RPMI7951 (cell line): ENCODE measurements at places on chromosomes 2 and 18.

DNA sequence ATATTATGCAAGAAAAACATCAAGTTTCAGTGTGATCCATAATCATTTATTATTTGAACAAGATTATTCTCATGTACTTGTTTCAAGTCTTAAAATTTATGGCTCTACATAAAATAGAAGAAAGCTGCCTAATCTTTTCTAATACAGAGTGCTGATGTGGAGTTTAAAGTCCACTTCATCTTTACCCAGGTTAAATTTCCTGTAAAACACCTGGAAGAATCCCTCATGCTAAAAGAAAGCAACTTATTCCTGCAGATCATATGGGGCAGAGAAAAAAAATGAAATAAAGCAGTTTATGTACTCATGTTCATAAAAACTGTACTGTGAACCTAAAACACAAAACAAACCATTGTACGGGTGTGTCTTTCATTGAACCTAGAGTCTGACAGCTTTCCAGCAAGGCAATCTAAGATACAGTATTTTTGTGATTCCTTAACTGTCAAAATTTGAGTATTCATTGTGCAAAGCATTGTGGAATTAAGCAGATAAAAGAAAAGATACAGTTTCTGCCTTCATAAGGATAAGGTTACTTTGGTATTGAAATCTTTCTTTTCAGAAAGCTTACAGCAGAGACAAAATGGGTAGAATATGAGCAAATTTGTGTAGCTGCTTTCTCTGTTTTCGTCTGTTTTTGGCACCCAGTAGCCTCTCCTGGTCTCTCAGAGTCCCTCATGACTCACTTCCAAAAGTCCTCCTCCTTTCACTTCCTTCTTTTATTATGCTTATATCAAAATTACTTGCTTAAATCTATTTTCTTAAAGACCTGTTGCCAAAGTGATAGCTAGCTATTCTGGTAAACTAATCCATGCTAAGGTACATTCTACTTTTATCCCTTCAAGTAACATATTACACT lies 26.9 kb upstream of the GLS start:
- DNase-seq = no peak

DNA sequence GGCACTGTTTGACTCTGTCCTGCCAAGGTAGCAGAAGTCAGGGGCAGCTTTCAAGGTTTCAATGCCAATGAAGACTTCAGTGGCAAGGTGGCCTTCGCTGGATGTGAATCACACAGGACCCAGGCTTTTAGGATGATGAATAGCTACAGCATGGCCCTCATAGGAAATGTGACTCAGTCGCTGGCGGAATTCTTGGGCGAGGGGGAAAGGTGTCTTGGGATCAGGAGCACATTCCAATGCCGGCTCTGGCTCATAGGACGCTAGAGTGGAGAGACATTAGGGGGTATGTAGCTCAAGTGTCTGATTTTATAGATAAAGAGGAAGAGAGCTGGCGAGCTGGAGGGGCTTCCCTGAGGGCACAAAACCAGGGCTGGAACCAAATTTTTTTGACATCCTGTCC lies 68.6 kb downstream of the SMIM21 start:
- peak; percentile 13 for DNase-seq

DNA sequence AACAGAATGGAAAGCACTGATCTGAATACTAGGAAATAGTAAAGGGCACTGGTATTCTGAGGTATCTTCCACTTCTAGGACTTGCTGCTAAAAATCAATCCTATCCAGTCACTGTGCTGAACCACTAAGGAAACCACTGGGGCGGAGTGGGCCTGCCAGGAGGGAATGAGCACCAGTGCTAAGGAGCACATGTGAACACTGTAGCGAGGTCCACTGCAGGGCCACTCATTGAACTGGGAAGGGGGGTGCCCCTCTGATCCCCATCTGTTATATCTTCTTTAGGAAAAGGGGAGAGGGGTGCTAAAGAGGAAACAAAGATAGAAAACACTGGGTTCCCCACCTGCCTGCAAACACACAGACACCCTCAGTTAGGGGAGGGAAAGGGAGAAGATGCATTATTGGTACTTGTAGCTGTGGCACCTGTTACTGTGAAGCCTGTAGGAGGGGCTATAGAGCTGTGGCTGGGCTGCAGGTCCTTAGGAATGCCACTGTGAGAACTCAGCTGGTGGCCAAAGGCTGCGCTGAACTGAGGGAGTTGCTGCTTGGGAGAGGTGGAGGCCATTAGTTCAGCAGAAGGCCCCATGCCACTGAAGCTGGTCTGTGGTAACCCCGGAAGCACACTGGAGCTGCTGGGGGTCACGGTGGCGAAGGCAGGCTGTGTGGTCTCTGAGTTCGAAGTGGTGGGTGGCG lies 81.8 kb downstream of the INO80D start:
- peak; percentile 24 for DNase-seq

DNA sequence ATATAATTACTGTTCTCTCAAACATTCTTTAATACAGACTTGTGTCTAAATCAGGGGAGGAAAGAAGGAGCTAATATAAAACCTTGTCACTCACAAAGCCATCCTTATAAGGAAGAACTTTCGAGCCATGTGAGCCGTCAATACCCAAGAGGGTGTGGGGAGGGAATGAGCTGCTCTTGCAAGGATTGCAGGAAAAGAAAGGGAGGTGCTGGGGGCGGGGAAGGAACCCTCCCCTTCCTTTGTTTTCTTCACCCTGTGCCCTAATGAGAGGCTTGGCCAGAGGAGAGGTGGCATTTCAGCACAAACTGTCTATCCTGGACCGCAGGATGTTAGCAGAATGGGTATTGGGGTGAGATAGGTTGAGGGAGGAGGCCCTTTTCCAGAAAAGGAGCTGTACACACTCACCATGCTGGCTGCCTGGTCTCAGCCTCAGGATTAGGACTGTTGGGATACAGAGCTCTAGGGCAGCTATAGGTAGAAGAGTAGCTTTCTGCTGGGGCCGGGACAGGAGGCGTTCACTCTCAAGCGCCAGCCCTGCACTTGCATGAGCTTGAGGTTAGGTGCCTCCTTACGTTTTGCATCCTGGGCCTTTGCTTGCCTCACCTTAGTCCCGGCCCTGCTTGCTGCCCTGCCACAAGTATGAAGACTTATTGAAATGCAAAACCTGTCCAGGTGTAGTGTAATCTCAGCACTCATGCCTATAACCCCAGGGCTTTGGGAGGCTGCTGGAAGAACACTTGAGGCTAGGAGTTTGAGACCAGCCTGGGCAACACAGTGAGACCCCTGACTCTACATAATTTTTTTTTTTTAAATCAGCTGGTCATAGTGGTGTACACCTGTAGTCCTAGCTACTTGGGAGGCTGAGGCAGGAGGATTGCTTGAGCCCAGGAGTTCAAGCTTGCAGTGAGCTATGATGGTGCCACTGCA lies 190.5 kb downstream of the LOXHD1 start:
- no peak for DNase-seq

- no peak for DNase-seq
Measured at GRCh38 chr18:78073275-78073674, 823.6 kb downstream of the GALR1 start.

DNA sequence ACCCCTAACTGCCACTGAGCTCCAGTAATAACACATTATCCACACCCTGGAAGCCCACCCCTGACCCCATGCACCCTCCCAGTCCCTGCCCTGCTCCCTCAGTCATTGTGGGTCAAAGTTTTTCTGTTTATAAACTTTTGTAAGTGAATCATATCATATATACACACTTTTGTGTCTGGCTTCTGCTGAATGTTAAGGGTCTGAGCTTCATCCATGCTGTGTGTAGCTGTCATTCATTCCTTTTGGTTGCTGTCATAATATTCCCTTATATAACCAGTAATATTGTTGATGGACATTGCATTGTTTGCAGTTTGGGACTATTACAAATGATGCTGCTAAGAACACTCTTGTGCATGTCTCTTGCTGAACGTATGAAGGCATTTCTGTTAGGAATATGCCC lies 14.5 kb downstream of the CNNM4 start:
- DNase-seq = no peak

DNA sequence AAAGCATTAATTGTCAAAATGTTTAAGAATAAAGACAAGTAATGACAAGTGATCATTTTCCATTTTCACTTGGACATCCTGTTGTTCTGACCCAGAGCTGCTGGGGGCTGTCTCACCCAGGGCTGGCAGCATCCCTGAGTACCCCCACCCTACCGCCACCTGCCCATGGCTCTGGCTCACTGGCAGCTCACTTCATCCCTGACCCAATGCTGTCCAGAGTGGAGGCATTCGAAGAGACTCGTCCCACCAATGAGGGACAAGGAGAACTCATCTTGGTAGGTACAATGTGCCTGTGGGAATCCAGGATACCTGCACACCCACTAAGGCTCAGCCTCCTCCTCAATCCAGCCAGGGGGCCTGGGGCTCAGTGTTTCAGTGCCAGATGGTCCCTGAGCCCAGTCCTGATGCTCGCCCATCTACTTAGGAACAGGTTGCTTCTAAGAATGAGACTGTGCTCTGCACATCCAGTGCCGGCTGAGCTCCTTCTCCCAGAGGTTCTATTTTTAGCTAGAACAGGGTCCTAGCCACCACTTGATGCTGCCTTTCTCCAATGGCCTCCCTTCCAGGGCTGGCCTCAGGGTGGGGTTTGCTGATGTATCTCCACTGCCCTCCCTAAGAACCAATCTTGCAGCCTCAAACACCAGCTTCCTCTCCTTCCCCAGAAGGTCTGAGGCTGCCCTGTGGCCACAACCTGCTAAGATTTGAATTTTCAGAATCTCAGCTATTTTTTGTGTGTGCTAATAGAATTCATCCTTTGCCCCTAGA lies 53.7 kb downstream of the ADD2 start:
- DNase-seq = no peak

DNA sequence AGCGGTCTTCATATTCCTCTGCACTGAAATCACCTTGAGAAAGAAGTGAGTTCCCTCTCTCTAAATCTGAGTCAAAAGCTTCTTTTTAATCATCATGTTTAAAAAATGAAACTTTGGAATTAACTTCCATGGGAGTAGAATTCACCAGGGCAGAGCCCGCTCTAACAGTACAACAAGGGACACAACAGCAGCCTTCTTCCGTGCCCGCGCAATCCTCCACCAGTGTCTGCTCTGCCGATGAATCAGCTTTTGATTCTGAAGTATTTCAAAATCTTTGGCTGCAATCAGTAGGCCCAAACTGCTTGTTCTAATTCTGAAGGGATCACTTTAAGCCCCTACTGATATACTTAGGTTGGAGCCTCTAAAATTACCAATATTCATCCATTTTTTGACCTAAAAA lies 76.9 kb downstream of the USP40 start:
- peak; percentile 66 for DNase-seq

- DNase-seq = peak; percentile 36
Measured at GRCh38 chr18:3411854-3412268, 38.1 kb upstream of the TGIF1 start.

DNA sequence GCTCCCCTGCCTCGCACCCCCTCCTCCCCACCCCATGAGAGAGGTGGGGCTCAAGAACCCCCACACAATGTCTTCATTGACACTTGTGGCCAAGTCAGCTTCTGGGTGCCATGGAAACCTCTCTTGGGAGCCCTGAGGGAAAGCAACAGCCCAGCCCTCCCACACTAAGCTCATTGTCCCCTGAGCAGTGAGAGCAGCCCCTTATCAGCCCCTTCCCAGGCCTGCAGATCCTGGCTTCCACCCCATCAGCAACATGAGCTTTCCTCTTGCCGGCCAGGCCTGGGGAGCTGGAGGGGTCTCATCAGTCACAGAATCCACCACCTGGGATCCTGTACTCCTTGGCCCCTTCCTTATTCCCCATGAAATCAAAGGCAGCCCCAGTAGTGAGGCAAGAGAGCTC lies 107.8 kb upstream of the ST3GAL5 start:
- DNase-seq = peak; percentile 63

GRCh38 chr2:196989496-196989895 lies 63.0 kb upstream of the PGAP1 start:
- DNase-seq = no peak

- DNase-seq = no peak
Measured at GRCh38 chr2:25374827-25375226, 33.1 kb upstream of the DNMT3A start.

- no peak for DNase-seq
Measured at GRCh38 chr2:226794196-226794661, 5.4 kb downstream of the IRS1 start.

DNA sequence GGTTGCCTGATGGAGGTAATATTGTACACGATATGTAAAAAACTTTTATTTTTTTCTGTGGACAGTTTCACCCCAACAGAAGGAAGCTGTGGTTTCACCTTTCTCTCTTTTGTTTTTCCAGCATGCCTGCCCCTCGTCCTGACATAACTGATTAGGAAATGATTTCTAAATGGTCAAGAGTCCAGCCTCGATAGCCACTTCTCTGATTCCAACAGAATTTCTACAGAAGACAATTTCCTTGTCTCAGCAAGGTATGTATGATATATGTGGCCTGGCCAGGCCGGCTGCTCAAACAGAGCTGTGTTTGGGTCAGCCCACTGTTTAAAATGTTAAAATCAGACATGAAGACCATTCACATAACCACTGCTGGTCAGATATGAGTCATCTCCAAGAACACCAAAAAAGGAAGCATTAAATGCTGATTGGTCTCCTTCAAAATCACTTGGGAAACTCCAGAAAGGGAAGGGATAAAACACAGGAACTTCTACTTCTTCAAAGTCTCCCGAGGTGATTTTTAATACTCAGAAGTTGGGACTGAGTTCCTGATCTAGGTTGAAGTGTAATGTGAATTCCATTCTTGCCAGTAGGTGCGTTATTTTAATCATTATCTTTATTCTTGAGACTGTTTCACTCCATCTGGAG lies 22.3 kb downstream of the ATP8B1 start:
- peak; percentile 94 for DNase-seq

GRCh38 chr2:170587922-170588321 lies 127.2 kb upstream of the SP5 start:
- DNase-seq = peak; percentile 8

GRCh38 chr2:202017940-202018339 lies 15.7 kb upstream of the FZD7 start:
- DNase-seq = peak; percentile 63
